ENCODE measurements at places on chromosomes 12 and 14.

DNA sequence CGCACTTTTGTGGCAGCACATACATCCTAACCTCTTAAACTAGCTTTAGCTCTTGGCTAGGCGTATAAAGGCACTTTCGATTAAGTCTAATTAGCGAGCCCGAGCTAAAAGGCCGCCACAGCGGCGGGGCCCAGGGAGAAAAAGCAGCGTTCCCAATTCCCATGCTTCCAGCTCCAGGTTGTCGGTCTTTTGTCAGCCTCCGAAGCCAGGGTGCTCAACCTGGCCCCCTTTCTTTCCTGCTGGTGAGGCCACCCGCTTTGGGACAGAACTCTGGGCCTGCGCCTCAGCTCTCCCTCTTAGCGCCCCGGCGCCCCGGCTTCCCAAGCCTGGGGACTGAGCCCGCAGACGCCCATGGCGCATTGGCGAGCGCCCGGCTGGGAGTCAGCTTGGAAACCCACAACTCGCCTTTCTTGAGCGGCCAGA lies 33.3 kb upstream of the TBX5 start:
- no peak for DNase-seq

DNA sequence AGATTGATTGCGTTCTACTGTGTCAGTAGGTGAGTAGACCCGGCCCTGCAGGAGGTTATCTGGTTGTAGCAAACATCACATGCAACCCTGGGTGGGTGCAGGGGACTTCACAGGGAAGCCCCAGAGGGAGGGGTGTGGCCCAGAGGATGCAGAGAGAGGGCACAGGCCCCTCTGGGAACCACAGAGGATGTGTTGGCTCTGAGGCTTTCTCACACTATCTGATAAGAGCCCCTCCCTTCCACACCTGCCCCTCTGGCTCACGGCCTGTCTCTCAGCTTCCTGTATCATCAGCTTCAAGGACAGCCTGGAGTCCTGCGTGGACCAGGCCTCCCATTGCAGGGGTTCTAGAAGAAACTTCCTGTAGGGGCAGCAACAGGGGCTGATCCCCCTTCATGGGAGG lies 101.9 kb downstream of the RIN3 start:
- peak; percentile 84 for DNase-seq

DNA sequence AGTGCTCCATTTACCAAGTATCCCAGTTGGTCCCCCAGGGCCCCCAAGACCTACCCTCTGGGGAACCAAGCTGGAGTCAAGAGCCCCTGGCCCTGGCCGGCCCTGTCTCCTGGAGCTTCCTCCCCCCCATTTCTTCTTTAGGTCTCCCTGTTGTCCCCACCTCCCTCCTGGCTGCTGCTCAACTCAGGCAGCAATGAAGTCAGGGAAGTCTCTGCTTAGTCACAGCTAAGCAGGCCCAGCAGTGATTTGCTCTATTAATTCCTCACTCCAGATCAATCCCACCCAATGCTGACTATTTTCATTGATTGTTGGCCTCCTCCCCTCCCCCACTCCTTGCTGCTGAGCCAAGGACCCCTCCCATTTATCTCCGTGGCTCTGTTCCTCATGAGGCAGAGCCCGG lies 28.3 kb downstream of the VSX2 start:
- DNase-seq, result no peak

DNA sequence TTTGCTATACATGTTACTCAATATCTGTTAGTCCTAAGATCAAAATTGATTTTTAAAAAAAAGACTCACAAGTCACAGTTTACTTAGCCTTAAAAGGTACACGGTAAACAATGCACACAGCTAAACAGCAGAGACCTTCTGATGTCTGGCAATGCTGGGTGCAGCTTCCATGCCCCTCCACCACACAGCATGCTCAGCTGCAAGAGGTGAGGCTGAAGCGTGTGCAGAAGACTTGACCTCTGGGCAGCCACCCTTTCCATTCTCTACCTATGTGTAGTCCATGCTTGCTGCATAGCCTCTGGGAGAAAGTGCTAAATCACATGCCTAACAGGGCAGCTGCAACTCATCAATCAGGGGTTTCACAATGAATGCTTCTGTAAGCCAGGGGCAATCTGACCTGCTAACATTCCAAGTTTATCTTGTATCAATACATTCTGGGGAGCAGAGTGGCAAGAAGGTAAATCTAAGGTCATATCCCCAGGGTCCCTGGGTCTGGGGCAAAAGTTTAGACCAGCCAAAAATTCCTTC lies 44.5 kb upstream of the AMN1 start:
- DNase-seq, result no peak

- DNase-seq, result no peak
Measured at GRCh38 chr12:9040484-9041186, 51.3 kb downstream of the KLRG1 start.

- DNase-seq, result no peak
Measured at GRCh38 chr12:126369487-126370463, 1304.5 kb downstream of the AACS start.

GRCh38 chr14:45976001-45976400 lies 675.6 kb downstream of the RPL10L start:
- DNase-seq, result no peak

DNA sequence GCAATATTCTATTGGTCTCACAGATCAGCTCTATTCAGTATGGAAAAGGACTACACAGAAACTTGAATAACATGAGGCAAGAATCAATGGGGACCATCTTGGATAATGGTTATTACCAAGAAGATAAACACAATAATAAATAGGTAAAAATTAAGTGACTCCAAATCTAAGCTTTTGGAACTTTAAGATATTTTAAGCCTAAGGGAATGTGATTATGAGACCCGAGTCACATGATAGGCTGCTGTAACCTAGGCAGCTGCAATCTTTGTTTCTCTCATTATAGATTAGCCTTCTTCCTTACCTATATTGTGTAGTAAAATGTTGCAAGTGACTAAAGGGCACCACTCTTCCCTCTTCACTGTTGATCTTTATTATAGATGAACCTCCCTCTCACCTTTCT lies 121.9 kb downstream of the SYT10 start:
- no peak for DNase-seq

DNA sequence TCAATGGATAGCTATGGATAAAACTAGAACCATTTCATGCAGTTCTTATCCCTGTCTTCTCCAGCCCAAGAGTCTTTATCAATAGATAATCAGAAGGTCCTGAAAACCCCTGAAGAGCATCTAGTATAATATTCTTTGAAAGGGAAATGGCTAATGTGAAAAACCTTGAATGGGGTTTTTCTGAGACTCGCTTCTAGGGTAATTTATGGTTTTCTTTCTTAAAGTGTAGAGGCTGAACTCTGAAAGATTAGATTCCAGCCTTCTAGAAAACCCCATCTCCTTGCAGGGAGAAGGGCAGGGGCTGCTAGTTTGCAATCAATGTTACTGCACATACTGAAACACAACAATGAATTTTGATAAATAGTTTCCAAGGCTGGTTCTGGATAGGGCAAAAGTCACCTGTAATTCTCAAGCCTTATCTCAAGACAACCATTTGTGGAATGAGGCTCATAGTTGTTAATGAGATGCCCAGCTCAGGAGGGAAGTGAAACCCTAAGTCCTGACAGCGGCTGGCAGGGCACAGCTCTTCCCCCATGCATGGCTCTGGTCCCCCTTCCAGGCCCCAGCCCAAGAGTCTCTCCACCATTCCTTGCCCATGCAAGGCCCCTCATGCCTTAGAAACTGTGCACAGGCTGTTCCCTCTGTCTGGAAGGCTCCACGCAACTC lies 33.7 kb upstream of the PYGL start:
- no peak for DNase-seq

DNA sequence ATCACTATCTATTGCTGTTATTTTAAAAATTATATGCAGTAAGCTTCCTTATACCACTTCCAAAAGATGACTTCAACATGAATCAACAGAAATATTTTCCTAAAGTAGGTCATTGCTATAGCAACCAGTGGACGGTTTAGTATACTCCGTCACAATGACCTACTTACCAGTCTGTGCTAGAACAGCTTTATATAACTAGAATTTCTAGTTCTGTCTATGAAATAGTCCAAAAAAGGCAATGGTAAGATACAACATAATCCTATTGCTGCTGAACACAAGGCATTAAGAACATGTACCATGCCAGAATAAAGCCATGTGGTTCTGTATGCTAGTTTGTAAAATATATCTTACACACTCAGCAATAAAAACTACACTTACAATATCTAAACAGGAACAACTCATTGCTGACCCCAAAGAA lies 40.7 kb upstream of the MTERF2 start:
- DNase-seq, result peak; percentile 81

GRCh38 chr12:65948320-65949008 lies 124.2 kb downstream of the HMGA2 start:
- DNase-seq, result no peak

- DNase-seq, result no peak
Measured at GRCh38 chr12:99605-100004, 33.0 kb downstream of the IQSEC3 start.

DNA sequence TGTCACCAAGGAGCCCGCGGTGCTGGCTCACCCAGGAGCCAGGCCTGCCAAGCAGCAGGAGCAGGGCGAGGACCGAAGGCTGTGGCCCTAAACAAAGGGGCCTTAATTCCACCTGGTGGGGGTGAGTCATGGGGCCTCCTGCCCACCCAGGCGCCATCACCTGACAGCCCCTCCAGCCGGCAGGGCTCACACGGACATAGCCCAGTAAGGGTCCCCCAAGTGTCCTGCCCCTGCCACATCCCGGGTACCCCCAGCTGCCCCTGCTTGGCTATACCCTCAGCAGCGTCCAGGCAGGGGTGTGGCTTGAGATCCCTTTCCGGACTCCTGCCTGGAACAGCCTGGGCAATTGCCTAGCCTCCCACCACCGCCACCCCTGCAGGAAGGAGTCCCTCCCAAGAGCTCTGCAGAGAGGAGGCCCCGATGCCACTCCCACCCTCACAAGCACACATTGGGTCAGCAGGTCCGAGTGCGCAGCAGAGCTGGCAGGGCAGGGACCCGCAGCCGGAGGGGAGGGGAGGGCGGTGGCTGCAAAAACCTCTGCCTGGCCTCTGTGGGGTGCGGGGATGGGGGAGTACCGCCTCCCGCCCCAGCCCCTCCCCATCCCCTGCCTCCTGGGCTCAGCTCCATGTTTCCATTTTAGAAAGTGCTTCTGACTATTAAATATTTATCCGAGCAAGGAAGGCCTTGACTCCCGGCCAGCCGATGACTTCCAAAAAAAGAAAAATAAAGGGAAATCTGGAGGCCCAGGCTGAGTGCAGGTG lies 4.6 kb downstream of the AHNAK2 start:
- no peak for DNase-seq

GRCh38 chr12:51635346-51635745 lies 44.3 kb downstream of the SCN8A start:
- no peak for DNase-seq

DNA sequence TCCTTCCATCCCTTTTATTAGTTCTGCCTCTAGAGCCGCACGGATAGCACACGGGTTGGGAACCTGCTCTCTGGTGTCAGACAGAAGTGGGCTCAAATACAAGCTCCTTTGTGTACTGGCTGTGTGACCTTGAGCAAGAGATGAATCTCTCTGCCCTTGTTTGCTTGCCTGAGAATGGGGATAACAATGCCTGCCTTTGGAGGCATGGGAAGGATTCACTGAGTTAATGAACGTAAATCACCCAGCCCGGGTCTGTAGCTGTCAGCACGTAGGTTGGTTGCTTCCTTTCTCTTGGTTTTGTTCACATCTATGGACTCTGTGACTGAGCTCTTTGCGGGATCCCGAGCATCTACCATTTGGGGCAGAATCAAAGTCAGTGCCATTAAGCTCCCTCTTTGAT lies 79.3 kb upstream of the NRXN3 start:
- DNase-seq, result no peak

GRCh38 chr12:98149691-98150210 lies 365.6 kb upstream of the TMPO start:
- no peak for DNase-seq

- DNase-seq, result no peak
Measured at GRCh38 chr14:95319312-95320077, at the start of gene CLMN. TSS of gene CLMN (minus strand) at chr14:95319908. CDS start at chr14:95319792, 116 bp downstream.

- no peak for DNase-seq
Measured at GRCh38 chr14:95233702-95234241, 76.4 kb upstream of the DICER1 start.

DNA sequence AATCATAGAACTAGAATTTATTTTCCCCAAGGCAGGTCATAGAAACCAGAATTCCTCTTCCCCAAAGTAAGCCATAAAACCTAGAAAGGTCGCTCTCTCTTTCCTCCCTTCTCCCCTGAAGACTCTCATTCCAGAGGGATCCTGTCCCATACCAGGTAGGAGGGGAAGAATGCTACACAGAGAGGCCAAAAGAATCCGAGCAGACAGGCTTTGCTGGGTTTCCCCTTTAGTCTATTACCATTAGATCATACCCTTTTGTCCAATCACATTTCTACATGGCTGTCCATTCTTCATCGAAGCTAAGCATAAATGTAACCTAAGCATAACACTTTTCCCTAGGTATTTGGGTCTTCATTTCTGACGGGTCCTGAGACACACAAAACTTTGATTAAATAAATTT lies 204.5 kb downstream of the SPTSSA start:
- DNase-seq, result no peak

DNA sequence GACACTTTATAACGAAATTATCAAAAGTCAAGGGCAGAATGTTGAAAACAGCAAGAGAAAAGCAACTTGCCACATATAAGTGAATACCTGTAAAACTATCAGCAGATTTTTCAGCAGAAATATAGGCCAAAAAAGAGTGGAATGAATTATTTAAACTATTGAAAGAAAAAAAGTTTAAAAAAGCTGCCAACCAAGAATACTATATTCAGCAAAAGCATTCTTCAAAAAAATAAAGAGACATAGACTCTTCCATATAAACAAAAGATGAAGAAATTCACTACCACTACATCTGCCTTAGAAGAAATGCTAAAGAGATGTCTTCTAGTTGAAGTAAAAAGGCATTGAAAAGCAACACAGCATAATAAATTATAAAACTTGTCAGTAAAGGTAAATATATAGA lies 80.6 kb upstream of the CPNE8 start:
- no peak for DNase-seq

GRCh38 chr14:79567306-79567705 lies 644.0 kb downstream of the DIO2 start:
- DNase-seq, result no peak

DNA sequence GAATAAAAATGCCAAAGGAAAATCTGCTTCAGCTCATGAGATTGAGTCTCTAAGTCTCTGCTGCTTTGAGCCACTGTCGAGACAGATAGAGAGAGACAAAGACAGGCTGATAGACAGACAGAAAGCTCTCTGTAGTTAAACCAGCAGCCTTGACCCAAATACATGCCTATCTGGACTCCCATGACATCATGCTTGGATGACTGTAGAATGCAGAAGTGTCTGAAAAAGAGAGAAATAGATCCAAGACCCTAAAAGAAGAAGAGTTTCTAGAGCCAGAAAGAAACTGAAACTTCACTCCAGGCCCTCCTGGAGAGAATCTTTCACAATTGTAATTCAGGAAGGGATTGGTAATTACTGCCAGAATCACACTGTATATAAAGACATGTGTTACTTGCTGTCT lies 122.6 kb upstream of the PLXNC1 start:
- DNase-seq, result no peak
